Activated T-cell treated with anti-CD3 and anti-CD28 coated beads, Interleukin-2, amount 50 U/mL, for 48 hours (primary cell): ENCODE measurements at places on chromosomes 6 and 20.

DNA sequence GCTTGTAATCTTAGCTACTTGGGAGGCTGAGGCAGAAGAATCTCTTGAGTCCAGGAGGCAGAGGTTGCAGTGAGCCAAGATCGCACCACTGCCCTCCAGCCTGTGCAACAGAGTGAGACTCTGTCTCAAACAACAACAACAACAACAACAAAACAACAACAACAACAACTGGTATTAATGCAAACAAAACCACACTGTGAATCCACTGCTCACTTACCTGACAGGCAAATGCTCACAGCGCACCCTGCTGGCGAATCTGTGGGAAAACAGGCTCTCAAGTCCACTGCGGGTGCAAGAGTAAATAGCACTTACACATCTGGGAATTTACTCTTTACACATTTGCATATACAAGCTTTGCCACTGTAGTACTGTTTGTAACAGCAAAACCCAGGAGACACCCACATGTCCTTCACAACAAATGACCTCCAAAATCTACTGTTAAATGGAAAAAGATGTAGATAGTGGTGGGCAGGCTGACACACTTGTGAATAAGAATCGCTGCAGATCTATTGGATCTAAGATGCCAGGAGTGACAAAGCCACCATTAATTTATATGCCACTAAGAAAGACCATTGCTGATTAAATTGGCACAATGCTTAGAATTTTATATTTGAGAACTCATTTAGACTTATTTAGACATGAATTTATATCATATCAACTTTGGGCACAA is 29.3 kb downstream of the NSFL1C start:
- DNase-seq, result peak; percentile 84

GRCh38 chr20:64109831-64110391 is 2.5 kb upstream of the NPBWR2 start:
- peak; percentile 6 for DNase-seq

GRCh38 chr20:56513161-56514150 is 11.1 kb upstream of the FAM209A start:
- no peak for DNase-seq

GRCh38 chr6:75758061-75758460 is 9.0 kb downstream of the MYO6 start:
- DNase-seq, result no peak

- peak; percentile 79 for DNase-seq
Observed at GRCh38 chr20:25223179-25223661, 24.7 kb upstream of the PYGB start.

DNA sequence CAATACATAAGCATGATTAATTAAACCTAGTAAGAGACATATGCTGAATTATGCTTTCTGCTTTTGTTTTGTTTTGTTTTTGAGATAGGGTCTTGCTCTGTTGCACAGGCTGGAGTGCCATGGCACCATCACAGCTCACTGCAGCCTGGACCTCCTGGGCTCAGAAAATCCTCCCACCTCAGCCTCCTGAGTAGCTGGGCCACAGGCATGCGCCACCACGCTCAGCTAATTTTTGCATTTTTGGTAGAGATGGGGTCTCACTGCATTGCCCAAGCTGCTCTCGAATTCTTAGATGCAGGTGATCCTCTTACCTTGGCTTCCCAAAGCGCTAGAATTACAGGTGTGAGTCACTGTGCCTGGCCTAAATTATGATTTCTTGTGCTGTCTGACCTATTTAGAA is 3.8 kb downstream of the XPO5 start:
- no peak for DNase-seq

DNA sequence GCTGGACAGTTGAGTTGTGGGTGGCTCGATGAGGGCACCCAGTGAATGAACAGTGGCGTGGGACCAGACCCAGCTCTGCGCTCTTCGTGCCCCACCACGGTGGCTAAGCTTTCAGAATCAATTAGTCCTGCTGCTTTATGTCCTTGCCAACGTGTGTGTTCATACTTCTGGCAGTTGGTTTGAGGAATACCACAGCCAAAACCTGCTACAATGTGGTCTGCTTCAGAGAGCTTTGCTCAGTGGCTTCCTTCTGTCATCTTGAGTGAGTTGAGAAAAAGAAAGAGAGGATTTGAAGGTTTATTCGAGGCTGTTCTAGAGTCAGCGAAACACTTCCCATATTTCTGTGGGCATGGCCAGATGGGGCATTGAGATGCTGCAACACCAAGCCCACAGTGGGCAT is 39.5 kb upstream of the SLC22A2 start:
- no peak for DNase-seq

GRCh38 chr20:36051318-36052116 is 83.1 kb downstream of the CNBD2 start:
- no peak for DNase-seq
